ENCODE measurements at places on chromosomes 13 and 19. TPM values are rescaled to one million over a fixed set of nuclear protein-coding genes. Genes with fewer than 3 reads are reported as not detected.

KIR2DL3 gene
- polyA plus RNA-seq, result not detected

ZNF575 gene
- 0.16 TPM for polyA plus RNA-seq

DNA sequence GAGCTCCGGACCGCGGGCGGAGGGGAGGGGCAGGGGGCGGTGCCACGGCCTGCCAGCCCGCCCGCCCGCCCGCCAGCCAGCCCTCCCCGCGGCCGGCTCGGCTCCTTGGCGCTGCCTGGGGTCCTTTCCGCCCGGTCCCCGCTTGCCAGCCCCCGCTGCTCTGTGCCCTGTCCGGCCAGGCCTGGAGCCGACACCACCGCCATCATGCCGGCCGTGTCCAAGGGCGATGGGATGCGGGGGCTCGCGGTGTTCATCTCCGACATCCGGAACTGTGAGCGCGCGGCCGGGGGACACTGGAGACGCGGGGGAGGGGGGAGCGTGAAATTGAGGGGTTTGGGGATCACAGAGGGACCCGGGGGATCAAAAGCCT, at the start of gene AP2A1:
AP2A1 (plus strand) TSS at position 72 of the 370 bp plus-strand sequence; CDS start at position 205, 133 bp downstream.
- no peak for DNase-seq

GRCh38 chr13:52344108-52344507, 61.9 kb downstream of the THSD1 start:
- no peak for DNase-seq

IL4I1 gene
- 0.92 TPM for polyA plus RNA-seq

DNA sequence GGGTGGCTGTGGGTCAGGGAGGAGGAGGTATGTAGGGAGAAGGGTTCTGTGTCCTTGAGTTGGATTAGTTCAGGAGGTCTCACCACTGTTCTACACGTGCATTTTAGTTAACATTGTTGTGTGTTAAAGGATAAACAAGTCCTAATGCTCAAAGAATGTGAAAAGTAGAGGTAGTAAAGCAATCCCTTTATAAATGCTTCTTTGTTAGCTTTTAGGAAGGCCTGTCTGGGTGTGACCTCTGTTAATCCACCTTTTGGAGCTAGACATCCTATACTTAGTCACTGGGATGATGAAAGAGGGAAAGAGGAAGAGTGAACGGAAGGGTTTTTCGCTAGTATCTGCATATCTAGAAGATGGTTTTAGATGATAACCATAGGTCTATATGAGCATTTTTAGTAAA, 42.2 kb upstream of the FLT1 start:
- DNase-seq, result no peak

C19orf38 gene
- 0.67 TPM for polyA plus RNA-seq

MISP3 gene
- polyA plus RNA-seq, result 0.56 TPM

DNA sequence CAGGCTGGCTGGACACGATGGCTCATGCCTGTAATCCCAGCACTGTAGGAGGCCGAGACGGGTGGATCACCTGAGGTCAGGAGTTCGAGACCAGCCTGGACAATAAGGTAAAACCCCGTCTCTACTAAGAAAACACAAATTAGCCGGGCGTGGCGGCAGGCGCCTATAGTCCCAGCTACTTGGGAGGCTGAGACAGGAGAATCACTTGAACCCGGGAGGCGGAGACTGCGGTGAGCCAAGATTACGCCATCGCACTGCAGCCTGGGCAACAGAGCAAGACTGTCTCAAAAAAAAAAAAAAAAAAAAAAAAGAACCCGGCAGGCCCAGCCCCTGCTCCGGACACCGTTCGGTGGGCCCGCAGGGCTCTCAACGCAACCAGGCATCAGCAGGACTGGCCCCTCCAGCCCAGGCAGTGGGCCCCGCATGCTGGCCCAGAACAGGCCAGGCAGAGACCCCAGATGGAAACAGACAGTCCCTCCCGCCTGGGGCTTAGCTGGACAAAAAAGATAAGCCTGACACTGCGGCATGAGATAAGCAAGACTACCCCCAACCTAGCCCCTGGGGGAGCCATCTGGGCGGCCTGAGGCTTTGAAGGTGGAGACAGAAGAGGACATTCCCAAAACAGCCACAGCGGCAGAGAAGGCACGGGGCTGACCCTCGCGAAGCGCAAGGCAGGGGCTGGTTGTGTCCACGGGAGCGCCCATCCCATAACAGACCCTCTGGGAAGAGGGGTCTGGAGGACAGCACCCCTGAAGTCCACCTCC, 11.6 kb downstream of the REXO1 start:
- no peak for DNase-seq

GRCh38 chr13:28320209-28320608, 174.7 kb downstream of the FLT1 start:
- no peak for DNase-seq

GRCh38 chr19:14528419-14529253, 758 bp upstream of the TECR start:
- DNase-seq, result no peak

CFAP97D2 gene
- not detected for polyA plus RNA-seq

DNA sequence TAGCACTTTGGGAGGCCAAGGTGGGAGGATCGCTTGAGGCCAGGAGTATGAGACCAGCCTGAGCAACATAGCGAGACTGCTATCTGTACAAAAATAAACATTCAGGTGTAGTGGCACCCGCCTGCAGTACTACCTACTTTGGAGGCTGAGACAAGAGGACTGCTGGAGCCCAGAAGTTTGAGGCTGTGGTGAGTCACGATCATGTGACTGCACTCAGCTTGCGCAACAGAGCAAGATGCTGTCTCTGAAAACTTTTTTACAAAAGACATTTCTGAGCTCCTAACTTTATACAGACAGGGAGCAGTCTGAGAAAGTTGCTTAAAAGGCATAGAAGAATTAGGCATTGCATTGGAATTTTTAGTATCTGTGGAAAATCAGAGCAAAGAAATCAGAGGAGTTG, 10.4 kb upstream of the TBC1D4 start:
- no peak for DNase-seq

DNA sequence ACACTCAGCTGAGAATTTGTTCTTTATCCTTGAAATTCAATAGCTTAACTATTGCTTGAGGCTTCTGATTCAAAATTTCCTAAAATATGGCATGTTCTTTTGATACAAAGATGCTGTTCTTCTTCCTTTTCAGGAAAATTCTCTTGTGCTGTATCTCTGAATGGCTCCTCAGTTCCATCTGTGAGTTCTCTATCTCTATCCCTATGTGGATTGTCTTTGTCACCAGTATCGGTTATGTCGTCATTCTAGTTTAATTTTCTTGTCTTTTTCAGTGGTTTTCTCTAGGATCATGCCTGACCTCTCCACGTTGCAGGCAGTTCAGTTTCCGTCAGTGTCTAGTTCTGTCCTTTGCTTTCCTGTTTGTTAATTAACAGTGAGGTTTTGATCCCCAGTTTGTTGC, 104.6 kb upstream of the GJB6 start:
- no peak for DNase-seq

GPI gene
- polyA plus RNA-seq, result 140 TPM

DNA sequence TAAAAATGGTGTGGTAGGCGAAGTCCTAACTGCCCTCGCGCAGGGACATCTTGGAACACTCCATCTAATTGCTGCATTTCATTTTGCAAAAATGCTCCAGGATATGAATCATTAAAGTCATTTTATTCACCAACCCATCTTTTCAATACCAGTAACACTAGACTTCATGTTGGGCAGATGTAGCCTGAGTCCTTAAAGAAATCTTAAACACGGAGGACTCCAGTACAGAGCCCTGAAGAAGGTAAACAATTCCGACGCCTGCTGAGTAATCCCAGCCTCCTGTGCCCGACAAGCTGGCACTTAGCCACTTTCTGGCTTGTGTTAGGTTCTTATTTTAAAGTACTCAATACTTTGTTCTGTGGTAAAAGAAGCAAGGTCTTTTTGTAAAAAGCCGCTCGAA, 58.0 kb upstream of the IRS2 start:
- peak; percentile 21 for DNase-seq

NLRP4 gene
- not detected for polyA plus RNA-seq

DNA sequence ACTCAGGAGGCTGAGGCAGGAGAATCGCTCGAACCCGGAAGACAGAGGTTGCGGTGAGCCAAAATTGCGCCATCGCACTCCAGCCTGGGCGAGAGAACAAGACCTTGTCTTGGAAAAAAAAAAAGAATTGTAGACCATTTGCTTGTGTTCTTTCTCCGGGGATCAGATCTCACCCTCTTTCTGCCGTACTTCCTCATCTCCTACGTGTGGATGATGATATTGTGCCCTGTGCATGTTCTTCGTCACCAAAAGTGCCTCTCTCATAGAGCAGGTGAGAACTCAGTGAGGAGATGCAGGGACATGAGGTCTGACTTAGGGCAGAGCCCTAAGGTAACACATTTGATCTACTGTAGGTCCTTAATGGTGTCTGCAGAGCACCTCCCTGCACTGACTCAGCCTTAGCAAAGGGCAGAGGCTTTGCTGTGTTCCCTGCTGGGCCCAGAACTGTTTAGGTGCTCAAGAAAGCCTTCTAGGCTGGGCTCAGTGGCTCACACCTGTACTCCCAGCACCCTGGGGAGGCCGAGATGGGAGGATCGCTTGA, 1.3 kb downstream of the APOC2 start:
- no peak for DNase-seq

DNA sequence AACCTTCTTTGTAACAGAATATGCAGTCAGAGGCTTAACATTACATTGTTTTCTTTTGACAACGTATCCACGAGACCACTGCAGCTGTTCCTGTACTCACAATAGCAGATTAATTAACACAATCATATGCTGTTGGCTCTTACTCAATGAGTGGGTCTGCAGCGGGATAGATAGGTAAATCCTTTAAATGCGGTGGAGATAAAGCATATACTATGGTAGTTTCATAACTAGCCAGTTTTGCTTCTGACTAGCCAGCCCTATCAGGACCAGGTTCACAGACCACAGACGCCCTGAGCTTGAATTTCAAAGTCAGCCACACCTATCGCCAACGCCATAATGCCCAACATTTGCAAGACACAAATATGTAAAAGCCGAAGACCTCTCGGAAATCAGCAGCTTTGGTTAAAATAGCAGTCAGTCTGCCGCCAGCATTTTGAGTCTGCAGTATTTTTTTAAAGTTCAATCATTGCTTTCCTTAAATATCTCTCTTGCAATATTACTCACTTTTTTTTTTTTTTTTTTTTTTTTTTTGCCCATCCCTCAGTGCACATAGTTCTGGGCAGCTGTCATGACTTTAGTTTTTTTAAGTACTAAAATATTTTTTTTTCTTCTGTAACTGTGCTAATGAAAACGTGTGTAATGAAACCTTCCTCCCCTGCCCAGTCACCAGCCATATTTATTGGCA, 120.5 kb downstream of the ZNF536 start:
- DNase-seq, result no peak

DNA sequence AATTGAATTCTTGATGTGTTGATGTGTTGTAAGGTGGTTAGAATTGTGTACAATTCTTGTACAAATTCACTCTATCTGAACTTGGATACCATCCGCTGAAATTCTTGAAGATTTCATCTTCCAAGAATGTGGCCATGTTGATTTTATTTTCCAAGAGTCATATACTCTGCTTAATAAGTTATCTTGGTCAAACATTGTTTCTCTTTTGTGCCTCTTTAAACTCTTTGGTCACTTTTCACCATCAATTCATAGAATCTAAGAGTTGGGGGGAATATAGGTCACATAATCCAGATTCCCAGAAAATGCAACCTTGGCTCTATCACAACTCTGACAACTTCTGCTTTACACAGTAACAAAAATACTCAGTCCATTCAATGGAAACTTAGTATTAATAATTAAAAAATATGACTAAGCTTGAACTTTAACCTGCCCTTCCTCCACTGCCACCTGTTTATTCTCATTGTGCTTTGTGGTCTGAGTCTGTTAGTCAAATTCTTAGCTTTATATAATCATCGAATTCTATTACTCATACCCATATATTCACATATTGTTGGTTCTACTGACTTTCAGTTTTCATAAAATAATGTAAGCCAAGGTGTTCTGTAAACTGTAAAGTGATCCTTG, 373.2 kb downstream of the LMO7 start:
- DNase-seq, result peak; percentile 34

GRCh38 chr19:53195265-53195903, 2.2 kb upstream of the ZNF665 start:
- peak; percentile 43 for DNase-seq

GRCh38 chr13:65959305-65959704, 1270.8 kb downstream of the PCDH9 start:
- no peak for DNase-seq

DNA sequence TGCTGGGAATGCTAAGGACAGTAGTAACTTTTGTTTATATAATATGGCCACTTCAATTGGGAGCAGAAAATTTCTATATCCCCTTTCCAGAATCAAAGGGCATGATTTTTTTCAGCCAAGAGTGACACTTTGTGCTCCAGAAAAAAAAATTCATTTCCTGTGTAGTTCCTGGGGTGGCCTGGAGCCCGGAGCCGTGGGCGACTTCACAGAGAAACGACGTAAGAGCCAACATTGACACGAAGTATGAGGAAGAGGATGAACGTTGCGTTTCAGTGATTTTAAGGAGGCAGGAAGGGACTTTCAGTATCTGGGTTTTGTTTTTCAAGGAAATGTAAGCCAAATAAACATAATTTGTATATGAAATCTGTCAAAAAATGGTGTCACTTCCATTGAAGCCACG, 187.6 kb downstream of the STK24 start:
- no peak for DNase-seq

SLITRK6 gene
- polyA plus RNA-seq, result 13.2 TPM

DNA sequence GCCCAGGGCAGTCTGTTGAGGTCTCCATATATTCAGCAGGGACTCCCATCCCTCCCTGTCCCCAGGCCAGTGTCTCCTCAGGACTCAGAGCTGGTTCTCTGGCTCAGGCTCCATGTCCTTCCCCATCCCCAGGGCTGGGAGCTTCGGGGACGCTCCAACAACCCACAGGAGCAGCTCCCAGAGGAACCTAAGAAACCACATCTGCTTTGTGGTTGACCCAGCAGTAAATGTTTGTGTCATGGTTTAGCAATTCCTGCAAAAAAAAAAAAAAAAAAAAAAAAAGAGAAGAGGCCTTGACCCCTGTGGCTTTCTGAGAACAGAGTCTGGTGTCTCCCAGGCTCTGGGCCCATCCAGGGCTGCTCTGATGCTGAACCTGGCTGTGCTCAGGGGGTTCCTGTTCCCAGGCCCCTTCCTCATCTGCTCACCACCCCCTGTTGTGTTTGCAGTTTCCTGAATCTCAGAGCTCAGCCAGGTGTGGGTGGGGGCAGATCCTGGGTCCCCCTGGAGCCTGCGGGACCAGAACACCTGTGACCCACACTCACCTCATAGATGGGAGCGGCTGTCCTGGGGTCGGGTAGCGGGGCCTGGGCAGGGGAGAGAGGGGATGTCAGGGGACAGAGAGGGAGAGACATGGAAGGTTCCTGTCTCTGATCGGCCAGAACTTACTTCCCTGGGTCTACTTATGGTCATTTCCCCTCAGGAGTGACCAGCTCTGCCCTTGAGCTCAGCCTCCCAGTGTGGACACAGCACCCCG, 25.2 kb upstream of the CEACAM1 start:
- DNase-seq, result peak; percentile 27

DNA sequence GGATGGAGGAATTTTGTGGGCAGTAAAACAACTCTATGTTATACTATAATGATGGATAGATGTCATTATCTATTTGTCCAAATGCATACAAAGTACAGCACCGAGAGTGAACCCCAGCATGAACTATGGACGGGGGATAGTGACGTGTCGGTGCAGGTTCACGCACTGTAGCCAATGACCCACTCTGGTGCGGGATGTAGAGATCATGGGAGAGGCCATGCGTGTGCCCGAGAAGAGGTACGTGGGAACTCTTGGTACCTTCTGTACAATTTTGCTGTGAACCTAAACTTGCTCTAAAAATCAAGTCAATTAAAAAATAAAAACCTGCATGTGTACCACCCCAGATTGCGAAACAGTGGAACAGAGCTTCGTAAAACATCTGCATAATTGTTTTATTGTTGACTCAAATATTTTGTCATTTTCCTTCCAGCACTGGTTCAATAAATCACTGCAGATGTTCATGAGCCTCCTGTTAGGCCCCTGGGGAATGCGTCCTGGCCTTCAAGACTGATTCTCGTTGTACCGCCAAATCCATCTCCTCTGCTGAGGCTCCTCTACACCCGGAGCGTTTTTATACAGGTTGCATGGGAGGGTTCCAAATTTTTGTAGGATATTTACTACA, 30.9 kb downstream of the COL4A1 start:
- DNase-seq, result no peak

Data from AG04450 (cell line).